ENCODE measurements at places on chromosomes 11 and 22. TPM values are rescaled to one million over a fixed set of nuclear protein-coding genes. Genes with fewer than 3 reads are reported as not detected.
A peak's percentile ranks its signal among the peaks of the same experiment; 100 is the strongest.

DNA sequence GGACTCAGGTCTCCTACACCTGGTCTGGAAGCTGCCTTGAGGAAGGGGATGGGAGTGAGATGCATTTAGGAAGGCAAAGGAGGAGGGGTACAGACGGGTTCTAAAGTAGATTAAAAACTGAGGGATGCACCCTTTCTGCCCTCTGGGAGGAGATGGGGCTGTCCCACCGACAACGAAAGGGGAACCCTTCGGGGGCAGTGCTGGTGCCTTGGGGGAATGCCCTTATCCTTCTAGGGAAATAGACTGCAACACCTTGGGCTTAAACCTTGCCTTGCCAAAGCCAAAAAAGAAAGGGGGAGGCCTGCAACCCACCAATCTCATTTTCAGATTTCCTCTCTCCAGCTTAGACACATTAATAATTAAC lies 89.8 kb downstream of the PLEKHA7 start:
- DNase-seq: no peak

DNA sequence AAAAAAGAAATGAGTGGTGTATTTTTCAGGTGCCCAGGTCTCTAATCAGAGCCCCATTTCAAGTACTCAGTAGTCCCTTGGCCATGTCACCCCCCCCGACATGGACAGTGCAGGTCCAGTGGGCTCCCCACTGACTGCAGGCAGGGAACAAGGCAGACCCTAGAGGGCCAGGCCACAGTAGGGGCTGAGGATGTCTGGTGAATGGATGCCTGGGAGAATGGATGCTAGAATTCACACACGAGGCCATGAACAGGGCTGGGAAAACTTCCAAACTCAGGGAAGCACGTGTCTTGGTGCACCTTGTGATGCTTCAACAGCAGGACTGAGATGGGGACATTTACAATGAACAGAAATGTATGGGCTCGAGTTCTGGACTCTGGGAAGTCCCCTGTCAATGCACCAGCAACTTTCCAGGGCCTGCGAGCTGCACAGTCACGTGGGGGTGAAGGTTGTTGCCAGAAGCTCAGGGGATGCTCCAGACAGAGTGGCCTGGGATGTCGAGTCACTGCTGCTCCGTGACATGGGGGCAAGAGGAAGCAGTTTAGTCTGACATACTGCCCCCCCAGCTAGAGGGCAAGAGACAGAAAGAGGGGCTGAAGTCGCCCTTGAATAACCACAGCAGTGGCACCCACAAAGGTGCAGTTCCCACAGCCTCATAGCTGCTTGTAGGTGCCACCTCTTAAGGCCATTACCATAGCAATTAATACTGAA lies 3.1 kb downstream of the APOBEC3G start:
- no peak for DNase-seq

SCARF2 gene
- total RNA-seq: 2.3 TPM

GRCh38 chr11:88139865-88140264 lies 35.4 kb downstream of the RAB38 start:
- no peak for DNase-seq

GRCh38 chr11:46659908-46660307 lies 40.5 kb downstream of the ARHGAP1 start:
- DNase-seq: no peak

CBLIF gene
- total RNA-seq: not detected

STX5 gene
- 19.0 TPM for total RNA-seq

GRCh38 chr11:85483861-85484260 lies 143.3 kb downstream of the DLG2 start:
- no peak for DNase-seq

GRCh38 chr22:39097098-39098020 lies at the start of gene APOBEC3H:
APOBEC3H (plus strand) TSS chr22:39097244; CDS start chr22:39100279, 3,035 bp downstream.
- no peak for DNase-seq

GRCh38 chr11:32171445-32171844 lies 80.6 kb downstream of the RCN1 start:
- no peak for DNase-seq

DNA sequence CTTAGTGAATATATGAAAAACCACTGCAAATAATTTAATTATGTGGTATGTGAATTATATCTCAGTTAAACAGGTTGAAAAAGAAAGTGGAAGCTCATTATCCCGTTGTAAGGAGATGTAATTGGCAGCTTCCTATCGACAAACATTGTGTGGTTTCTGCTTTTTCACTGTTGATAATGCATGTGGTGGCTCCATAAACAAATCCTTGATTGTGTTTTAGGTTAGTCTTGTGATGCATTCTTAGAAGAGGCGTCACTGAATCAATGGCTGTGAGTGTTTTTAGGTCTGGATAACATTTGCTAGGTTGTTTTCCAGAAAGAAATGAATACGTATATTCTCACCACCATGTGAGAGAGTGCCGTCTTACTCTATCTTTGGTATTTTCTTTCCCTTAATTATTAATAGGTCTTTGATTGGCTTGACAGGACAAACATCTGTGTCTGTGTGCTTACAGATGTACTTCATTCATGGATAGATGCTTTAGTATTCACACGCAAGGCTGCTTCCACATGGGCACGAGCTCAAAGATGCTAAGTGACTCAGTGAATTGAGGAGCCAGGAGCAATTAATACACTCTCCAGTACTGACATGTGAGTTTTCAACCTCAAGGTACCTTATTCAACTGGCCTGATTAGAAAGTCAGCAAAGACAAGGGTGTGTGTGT lies 166.7 kb downstream of the TBC1D22A start:
- no peak for DNase-seq

FAR1 gene
- 45.0 TPM for total RNA-seq

DNA sequence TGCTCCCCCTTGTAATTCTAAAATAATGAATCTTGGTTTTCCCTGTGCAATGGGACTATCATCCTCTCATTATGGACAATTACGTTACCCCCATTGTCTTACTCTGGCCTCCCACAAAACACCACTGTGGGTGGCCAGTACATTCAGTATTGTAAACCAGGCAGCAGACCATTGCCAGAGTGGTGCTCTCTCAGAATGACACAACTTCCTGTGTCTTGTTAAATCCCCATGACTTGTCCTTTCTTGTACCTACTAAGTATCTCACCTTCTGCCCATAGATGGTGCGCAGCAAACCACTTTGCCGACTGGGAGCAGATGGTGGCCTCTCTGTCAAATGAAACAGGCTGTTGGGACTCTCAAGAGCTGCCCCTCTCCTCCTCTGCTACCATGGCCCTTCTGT lies 287.1 kb upstream of the RAG2 start:
- DNase-seq: no peak

DNA sequence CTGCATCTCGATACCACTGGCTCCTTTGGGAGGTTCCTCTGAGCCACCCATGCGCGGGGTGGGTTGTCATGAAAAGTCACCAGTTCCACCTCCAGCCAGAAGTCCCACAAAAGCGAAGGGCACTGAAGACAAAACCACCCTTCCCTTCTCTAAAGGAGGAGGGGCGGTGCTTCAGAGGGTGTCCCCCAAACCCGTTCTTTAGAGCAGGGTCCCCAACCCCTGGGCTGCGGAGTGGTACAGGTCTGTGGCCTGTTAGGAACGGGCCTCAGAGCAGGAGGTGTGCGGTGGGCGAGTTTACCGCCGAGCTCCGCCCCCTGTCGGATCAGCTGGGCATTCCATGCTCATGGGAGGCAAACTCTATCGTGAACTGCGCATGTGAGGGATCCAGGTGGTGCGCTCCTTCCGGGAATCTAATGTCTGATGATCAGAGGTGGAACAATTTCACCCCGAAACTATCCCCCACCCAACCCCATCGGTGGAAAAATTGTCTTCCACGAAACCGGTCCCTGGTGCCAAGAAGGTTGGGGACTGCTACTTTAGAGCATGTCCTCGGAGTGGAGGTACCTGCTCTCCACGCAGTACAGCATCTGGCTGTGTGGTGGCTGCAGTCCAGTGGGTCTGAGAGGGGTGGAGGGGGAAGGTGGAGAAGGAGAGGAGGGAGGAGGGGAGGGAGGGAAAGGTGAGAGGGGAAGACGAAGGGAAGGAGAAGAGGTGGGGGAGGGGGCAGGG lies 72.9 kb upstream of the SEPTIN5 start:
- no peak for DNase-seq

HPX gene
- total RNA-seq: 0.37 TPM

DNA sequence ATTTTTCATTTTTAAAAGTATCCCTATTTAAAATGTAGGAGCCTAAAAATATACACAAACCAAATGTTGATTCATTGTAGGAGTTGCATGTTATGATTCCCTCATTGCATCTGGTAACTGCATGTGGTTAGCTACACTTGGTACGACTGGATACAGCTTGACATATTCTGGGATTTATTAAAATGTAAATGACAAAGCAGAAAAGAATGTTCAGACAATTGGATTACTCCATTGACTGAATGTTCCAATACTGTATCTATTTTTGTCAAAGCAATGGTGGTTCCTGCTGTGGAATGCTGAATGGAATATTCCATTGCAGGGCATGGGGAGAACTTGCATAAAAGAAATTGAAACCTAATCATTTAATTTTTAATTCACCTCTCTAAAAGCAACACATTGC lies 30.8 kb downstream of the BLID start:
- DNase-seq: no peak

GP1BB gene
- total RNA-seq: 5.3 TPM

DNA sequence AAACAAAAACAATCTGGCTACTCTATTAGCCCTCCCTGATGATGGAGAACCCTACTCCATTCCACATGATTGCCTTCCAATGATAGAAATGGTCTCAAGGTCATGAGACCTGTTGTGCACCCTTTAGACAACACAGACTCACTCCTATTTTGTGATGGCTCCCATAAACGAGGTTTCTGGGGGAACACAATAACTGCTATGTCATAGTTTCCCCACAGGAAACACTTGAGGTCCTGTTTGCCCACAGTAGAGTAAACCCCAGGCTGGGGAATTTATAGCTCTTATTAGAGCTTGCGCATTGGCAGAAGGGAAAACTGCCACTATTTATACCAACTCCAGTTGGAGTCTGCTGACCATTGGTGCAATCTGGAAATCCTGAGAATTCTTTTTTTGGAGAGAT lies 28.7 kb downstream of the MIF start:
- DNase-seq: no peak

CCDC81 gene
- total RNA-seq: 0.81 TPM

- no peak for DNase-seq
Measured at GRCh38 chr22:28252539-28252938, 333.5 kb upstream of the PITPNB start.

CDC42BPG gene
- 0.32 TPM for total RNA-seq

GRCh38 chr11:30786256-30787110 lies 200.3 kb upstream of the MPPED2 start:
- DNase-seq: no peak

GRCh38 chr11:112398798-112399478 lies 138.3 kb upstream of the PLET1 start:
- DNase-seq: no peak

GRCh38 chr11:13884158-13884799 lies 78.2 kb upstream of the SPON1 start:
- DNase-seq: no peak

GRCh38 chr11:34323601-34324000 lies 34.2 kb downstream of the ABTB2 start:
- no peak for DNase-seq

- DNase-seq: peak; percentile 55
Measured at GRCh38 chr11:69968396-69969347, 109.4 kb upstream of the ANO1 start.

DNA sequence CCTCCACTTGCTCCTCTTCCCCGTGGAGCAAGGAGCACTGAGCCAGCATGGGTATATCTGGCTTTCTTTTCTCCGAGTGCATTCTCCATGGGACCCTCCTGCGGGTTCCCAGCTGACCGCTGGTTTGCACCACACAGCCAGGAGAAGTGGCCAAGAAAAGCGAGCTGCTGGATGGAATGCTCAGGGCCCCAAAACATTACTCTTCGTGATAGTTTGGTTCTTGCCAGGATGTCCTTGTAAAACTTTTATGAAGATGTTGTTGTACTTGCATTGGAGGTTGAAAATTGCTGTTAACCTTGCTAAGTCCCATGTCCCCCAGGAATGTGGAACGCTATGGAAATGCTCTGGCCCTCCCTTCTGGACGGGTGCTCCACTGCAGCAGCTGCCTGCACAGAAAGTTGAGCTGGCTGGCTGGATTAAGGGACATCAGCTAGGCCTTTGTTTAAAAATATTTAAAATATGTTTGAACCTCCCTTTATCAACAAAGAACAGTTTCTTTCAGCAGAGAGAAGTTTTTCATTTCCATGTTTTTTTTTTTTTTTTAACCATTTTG lies 68.7 kb downstream of the ZNRF3 start:
- DNase-seq: no peak

- no peak for DNase-seq
Measured at GRCh38 chr22:44389926-44390612, 77.3 kb upstream of the SHISAL1 start.

DNA sequence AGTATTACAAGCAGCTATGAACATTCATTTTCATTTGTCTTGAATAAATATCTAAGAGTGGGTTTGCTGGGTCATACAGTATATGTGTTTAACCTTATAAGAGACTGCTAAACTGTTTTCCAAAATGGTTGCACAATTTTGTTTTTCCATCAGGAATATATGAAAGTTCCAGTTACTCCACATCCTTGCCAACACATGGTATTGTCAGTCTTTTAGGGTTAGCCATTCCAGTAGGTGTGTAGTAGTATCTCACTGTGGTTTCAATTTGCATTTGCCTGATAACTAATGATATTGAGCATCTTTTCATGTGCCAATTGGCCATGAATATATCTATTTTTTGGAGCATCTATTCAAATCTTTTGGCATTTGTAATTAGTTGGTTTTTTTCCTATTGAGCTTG lies 7.7 kb upstream of the CCDC83 start:
- DNase-seq: no peak

SPA17 gene
- total RNA-seq: 1.1 TPM

- no peak for DNase-seq
Measured at GRCh38 chr22:43731988-43732387, 80.1 kb downstream of the EFCAB6 start.

DNA sequence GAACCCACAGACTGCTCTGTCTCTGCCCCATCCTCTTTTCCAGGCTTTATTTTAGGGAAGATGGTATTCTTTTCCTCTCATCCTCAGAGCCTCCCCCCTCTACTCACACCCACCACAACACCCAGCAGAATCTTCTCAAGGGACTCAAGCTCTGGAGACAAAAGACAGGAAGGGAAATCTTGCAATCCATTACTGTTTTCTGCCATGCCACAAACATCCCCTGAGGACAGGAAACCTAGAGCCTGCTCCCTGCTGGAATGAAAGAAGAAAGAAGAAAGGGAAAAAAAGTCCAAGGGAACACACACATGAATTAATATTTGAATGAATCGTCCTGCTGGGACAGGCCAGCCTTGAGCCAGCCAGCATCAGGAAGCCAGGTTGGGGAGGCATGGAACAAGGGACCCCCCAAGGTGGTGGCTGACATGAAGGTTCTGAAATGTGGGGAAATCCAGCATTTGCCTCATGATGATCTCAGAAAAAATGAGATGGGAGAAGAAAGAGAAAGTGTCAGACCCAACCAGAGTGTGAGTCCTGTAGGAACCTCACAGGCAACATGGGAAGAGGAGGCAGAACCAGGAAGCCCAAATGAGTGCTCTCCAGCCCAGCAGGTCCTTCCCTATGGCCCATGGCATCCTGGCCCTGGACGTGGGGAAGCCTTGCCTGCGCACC lies 34.0 kb downstream of the SLCO2B1 start:
- DNase-seq: no peak
